HT-29 (cell line): ENCODE measurements at places on chromosomes 7 and 10.

- no peak for DNase-seq
These were observed 177.2 kb downstream of the SEC23IP start for GRCh38 chr10:120069700-120070099.

DNA sequence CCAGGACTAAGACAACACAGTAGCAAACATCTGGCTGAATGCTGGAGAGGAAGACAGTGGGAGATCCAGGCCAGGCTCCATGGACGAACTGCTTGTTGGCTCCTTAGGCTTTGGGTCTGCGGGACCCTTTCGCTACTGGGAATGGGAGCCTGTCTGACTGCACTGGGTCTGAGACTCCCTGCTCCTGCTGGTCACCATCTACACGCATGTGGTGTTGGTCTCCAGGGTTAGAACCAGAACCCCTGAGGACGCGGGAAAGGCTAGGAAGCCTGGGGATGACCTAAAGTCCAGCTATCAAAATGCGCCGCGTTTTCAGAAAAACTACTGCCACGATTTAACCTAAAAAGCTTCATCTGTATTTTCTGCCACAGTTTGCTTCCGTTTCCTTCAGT lies 817 bp upstream of the DNAJB6 start:
- no peak for DNase-seq

DNA sequence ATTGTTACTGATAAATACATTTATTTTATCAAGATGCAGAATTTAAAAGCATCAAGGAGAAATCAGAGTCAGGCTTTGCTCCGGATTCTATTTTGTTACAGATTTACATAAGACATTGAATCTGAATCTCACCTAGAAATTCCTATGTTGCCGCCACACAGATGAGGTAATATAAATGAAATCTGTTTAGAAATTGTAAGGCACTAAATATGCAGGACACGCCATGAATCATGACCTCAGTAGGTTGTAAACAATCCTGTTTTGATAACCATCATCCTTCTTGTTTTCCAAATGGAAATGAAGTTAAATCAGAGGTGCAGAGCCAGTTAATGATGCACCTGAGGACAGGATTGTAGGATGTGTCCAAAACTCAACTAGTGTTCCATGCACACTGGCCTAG lies 778.0 kb downstream of the MAGI2 start:
- no peak for DNase-seq

DNA sequence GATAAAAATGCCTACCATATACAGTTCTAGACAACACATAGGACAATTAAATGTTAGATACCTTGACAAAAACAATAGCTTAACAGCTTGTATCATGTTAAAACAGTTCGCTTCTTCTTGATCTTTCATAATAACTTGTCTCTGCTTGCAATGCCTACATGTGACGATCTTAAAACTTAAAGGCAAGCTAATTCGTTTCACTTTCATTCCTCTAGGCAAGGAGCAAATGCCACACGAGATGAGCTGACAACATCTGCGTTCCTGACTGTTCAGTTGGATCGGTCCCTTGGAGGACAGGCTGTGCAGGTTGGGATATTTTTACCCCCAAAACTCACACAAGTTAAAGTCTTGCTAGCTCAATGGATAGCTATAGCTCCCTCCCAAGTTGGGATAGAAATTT lies 51.6 kb upstream of the ARL4A start:
- no peak for DNase-seq

- no peak for DNase-seq
These were observed 17.1 kb downstream of the IQCE start for GRCh38 chr7:2575733-2576340.

GRCh38 chr7:78175330-78176100 lies 376.9 kb downstream of the PHTF2 start:
- no peak for DNase-seq

DNA sequence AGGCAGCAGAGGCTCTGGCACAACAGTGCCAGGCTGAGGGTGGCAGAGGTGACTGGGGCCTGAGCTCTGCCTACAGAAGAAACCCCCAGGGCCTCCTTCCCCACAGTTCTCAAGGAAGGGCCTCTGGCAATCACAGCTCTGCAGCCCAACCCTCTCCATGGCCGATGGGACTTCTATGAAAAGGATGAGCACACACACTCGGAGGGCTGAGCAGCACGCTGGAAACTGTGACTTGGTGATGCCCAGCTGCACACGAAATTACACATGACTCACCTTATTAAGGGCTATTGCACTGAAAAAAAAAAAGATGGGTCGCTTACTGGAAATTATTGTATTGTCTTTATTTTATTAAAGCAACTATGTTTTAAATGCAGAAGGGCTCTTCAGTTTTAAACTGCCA lies 42.9 kb upstream of the LRRC18 start:
- DNase-seq, result no peak

GRCh38 chr10:49318028-49318427 lies 19.1 kb downstream of the C10orf71 start:
- DNase-seq, result no peak

DNA sequence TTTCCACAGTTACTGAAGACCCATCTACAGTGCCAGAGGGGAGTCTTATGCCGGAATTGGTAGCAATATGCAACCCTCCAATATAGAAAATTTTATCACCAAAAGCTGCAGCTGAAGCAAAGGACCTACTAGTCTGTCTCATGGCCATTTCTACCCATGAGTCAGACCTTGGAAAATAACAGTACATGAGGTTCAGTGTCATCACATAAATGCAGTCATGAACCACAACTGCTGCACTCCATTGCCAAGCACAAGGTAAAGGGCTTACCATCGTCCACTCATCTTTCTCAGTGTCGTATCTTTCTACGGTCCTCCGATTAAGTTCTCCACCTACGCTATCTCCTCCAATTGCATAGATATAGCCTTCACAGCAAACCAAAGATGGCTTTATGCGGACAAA lies 21.8 kb downstream of the KBTBD2 start:
- no peak for DNase-seq

DNA sequence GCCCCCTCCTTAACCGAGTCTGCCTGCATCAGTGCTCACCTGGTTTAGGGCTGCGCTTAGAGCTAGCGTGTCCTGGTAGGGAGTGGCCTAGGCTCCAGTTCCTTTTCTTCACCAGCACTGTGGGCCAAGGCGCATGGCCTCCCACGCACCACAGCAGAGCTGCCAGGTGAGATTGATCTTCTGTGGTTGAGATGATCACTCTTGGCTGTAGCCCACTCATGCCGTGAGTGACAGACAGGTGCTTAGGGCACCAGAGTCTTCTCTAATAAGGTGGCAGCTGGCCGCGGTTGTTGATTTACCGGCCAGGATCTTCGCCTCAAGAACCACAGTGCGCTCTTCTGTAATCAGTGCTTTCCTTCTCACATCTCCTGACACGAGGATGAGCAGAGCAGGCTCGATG lies 157.2 kb upstream of the INSYN2A start:
- DNase-seq, result no peak

DNA sequence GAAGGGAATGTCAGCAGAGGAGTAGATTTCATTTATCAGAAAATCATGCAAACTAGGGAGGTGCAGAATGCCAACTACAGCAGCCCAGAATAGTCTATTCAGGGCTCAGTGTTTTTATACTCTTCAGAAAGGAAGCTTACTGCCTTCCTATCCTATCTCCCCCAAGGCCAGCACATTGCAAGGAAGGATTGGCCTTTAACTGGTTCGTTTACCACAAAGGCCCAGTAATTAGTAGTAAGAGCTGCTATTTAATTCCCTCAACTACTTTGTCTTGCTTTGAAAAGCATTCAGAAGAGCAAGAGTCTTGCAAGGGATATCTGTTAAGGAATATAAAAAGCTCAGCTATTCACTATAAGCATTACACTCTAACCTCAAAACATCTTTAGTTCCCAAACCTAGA lies 86.4 kb upstream of the RNF148 start:
- no peak for DNase-seq

DNA sequence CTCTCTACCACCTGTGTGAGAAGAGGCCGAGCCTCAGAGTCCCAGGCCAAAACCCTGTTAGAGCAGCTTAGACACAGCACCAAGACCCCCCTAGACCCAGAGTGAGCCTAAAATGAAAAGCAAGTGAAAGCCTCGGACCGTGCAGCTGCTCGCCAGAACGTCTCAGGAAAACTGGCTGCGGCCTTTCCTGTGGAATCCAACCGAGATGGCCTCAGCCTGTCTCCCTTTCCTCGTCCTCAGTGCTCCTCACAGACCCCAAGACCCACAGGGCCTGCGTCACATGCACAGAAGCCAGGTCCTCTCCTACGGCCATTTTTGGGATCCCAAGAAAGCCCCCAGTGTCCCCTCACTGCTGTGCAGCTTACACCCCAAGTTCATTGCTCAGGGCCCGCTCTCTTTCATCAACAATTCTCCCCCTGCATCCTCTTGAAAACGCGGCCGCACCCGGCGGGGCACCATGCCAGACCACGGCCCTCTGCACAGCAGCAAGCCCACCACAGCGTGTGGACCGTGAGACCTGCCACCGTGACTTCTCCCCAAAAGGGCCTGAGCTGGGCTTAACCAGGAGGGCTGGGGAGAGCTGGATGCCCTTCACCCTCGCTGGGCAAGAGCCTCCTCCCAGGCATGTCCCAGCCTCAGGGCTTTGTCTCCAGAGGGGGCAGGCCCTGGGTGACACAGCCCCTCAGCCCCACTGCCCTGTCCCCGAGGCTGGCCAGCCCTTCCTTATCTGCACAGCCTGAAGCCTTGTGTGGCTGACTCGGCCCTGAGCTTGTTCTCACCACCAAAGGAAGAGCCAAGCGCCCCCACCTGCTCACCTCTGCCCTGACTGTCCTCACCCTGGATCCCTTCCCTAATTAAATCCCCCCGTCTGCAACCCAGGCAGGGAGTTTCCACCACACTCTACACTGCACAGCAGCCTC lies 142.9 kb downstream of the PTPRN2 start:
- no peak for DNase-seq

DNA sequence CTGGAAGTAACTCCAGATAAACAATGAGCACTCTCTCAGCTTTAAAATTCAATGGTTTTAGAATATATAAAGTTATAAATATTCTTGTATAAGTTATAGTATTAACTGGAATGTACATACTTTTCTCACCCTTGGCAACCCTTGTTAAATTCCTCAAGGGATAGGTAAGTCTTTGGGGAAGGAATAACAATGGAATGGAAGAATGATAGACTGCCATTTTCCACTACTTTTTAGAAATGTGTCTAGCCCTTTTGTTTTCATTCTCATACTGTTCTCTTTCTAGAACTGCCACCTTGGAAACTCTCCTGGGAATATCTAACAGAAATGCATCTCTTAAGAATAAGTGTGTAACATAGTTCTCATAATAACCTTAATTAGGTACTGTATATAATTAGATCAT lies 8.3 kb downstream of the KIF5B start:
- DNase-seq, result no peak

- no peak for DNase-seq
These were observed 91.8 kb downstream of the RNLS start for GRCh38 chr10:88491314-88491713.

- DNase-seq, result peak; percentile 60
These were observed 63.3 kb upstream of the PRKG1 start for GRCh38 chr10:51010977-51011376.

GRCh38 chr7:27123007-27123476 lies 7.5 kb downstream of the HOXA4 start:
- DNase-seq, result peak; percentile 72

DNA sequence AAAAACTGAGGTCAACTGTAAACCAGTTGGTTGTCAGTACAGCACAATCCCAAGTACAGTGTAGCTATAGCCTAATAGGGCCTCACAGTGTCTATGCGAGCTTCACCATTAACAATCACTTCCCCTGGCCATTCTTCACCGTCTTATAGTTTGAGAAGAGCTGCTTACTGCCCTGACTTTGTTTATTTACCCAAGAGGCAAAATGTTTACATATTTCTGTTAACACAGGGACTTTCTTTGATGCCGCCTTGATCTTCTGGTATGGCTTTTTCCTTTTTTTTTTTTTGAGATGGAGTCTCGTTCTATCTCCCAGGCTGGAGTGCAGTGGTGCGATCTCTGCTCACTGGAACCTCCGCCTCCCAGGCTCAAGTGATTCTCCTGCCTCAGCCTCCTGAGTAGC lies 3.3 kb downstream of the MYOF start:
- DNase-seq, result no peak

DNA sequence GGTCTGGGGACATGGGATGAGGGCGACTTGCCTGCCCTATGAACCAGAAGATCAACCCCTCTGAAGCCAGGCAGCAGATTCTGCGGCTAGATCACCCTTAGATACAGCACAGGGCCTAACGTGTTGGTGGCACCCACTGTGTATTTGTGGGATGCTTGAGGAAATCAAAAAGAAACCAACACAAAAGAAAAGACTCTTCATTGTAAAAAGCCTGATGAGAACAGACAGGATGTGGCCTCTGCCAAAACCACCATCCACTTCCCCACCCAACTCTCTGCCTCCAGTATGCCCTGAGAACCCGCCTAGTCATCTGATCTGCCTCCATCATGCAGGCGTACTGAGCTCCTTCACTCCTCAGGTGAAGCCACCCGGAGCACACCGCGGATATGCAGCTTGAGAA lies 97.2 kb upstream of the INSYN2A start:
- DNase-seq, result no peak

DNA sequence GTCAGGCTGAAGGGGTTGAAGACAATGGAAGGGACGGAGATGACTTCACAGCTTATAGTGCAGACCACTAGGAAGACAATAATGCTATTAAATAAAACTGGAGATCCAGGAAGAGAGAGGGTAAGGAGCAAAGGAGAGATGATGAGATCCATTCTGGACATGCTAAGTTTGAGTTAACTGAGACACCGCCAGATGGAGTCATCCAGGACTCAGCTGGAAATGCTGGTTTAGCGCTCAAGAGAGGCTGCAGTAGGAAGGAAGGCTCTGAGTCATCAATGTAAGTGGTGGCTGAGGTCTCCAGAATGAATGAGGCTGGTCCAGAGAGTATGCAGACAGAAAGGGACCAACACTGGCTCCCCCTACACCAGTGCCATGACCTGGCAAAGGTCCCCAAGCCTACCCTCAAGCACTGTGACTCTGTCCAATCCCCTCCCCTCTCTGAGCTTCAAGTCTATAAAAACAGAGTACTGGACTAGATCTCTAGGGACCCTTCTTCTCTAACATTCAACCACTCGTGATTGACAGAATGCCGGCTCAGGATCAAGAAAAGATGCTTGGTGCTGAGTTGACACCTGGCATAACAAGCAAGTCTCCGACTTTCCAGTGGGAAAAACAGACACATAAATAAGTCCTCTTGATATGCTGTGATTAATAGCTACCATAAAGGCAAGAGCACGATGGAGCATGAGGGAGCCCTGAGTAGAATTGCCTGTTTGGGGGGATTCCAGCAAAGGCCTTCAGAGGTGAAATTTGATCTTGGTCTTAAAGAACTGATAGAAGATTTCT lies 8.9 kb downstream of the GFRA1 start:
- no peak for DNase-seq

- no peak for DNase-seq
These were observed 15.8 kb upstream of the DUSP5 start for GRCh38 chr10:110481919-110482318.

- peak; percentile 95 for DNase-seq
These were observed 724 bp downstream of the BBIP1 start for GRCh38 chr10:110918269-110918642.

- DNase-seq, result no peak
These were observed 2.6 kb downstream of the PHYHIPL start for GRCh38 chr10:59179068-59179467.

DNA sequence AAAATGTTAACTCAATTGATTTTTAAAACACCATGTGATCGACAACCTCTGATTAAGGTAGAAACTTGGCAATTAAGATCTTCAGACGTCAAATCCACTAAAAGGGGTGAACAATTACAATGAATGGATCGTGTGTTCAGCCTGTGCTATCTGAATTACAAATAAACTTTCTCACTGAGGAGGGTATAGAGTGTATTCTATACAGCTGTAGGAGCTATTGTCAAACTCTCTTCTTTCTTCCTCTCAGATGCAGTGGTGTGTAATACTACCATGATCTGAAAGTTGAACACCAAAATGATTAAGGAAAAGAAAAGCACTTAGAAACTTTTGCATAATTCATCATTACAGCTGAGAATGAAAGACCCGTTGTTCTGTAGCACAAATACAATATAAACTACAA lies 32.2 kb upstream of the MACC1 start:
- DNase-seq, result no peak
